ENCODE measurements at places on chromosomes 3 and 15. TPM values are rescaled to one million over a fixed set of nuclear protein-coding genes. Genes with fewer than 3 reads are reported as not detected.

GRCh38 chr15:41811432-41812195 lies 16.3 kb upstream of the JMJD7 start:
- peak; percentile 80 for DNase-seq
- no peaks in the 10 kb centered on the region for H3K36me3 ChIP-seq
- peak overlapping the region; percentile 9 for H3K27ac ChIP-seq
- no peaks in the 10 kb centered on the region for H3K4me1 ChIP-seq

- H3K4me3 ChIP-seq, result peak overlapping the region; percentile 89
- peaks cover 30% of the 10 kb centered on the region for H3K4me1 ChIP-seq
- H3K36me3 ChIP-seq, result peaks cover 3% of the 10 kb centered on the region
- H3K27me3 ChIP-seq, result peaks cover 25% of the 10 kb centered on the region
- H3K27ac ChIP-seq, result no peak overlapping the region
- no peak for DNase-seq
These were observed 1.7 kb upstream of the ALCAM start for GRCh38 chr3:105365081-105365390.

GRCh38 chr3:64196236-64196929 lies 28.9 kb downstream of the PRICKLE2 start:
- no peak for DNase-seq
- H3K36me3 ChIP-seq, result no peaks in the 10 kb centered on the region
- H3K27ac ChIP-seq, result no peak overlapping the region
- H3K27me3 ChIP-seq, result peaks cover under 1% of the 10 kb centered on the region
- H3K4me1 ChIP-seq, result no peaks in the 10 kb centered on the region
- H3K4me3 ChIP-seq, result no peak overlapping the region

Gene HCLS1
- 236 TPM for total RNA-seq

- H3K4me1 ChIP-seq, result no peaks in the 10 kb centered on the region
- no peak overlapping the region for H3K4me3 ChIP-seq
- no peak overlapping the region for H3K27ac ChIP-seq
- no peaks in the 10 kb centered on the region for H3K27me3 ChIP-seq
These were observed 706.2 kb downstream of the TBL1XR1 start for GRCh38 chr3:176491084-176491483.

DNA sequence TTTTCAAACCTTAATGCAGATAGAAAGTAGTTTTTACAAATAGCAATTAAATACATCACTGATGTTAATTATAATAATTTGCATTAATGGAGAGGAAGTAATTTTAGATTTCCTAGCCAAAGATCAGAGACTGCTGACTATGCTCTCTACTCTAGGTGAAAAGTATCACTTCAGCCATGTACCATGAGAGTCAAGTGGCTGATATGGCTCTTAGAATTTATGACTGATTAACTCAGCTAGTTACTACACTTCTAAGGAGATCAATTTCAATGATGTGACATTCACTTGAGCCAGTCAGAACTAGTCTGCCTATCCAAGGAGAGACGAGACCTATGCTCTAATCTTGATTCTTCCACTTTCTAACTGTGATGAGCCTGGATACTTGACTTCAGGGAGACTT lies 405.7 kb upstream of the RORA start:
- peaks cover 39% of the 10 kb centered on the region for H3K27me3 ChIP-seq
- no peaks in the 10 kb centered on the region for H3K36me3 ChIP-seq
- H3K27ac ChIP-seq, result no peak overlapping the region
- DNase-seq, result no peak

DNA sequence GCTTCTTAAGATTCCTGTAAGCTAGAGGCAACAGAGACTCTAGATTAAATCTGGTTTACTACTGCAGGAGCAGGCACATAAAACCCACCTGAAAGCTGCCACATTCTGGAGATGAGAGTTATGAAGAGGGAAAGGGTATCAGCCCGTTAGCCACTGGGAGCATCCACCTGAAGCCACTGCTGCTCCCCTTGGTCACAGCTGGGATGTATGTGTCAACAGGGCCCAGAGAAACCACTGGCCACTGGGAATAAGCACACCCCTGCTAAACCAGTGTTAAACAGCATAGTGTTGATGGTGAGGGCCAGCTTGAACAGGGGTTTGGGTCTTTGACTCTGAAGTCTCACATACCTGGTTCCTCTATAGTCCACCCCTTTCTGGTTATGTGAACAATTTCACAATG lies 10.9 kb downstream of the SLCO2A1 start:
- no peak overlapping the region for H3K4me3 ChIP-seq
- no peaks in the 10 kb centered on the region for H3K27me3 ChIP-seq
- H3K27ac ChIP-seq, result no peak overlapping the region
- no peaks in the 10 kb centered on the region for H3K36me3 ChIP-seq
- no peak for DNase-seq

- no peak for DNase-seq
- H3K4me1 ChIP-seq, result no peaks in the 10 kb centered on the region
- H3K27ac ChIP-seq, result no peak overlapping the region
- no peaks in the 10 kb centered on the region for H3K27me3 ChIP-seq
- H3K4me3 ChIP-seq, result no peak overlapping the region
These were observed 150.9 kb downstream of the FBN1 start for GRCh38 chr15:48494631-48495030.

Gene MESP2
- not detected for total RNA-seq

GRCh38 chr3:46849045-46849631 lies 14.1 kb downstream of the MYL3 start:
- H3K4me1 ChIP-seq, result no peaks in the 10 kb centered on the region
- H3K4me3 ChIP-seq, result no peak overlapping the region
- no peaks in the 10 kb centered on the region for H3K27me3 ChIP-seq

Gene LCTL
- not detected for total RNA-seq

Data from activated T-cell treated with anti-CD3 and anti-CD28 coated beads, Interleukin-2, amount 50 U/mL, for 72 hours (primary cell).